ENCODE measurements at places on chromosomes 5 and 9. TPM values are rescaled to one million over a fixed set of nuclear protein-coding genes. Genes with fewer than 3 reads are reported as not detected.

The NEUROG1 gene
- total RNA-seq: not detected

The HAPLN1 gene
- 12.3 TPM for total RNA-seq

GRCh38 chr9:135997090-135998015 lies 36.2 kb upstream of the UBAC1 start:
- no peak for DNase-seq
- H3K36me3 ChIP-seq: no peaks in the 10 kb centered on the region
- H3K27ac ChIP-seq: no peak overlapping the region

DNA sequence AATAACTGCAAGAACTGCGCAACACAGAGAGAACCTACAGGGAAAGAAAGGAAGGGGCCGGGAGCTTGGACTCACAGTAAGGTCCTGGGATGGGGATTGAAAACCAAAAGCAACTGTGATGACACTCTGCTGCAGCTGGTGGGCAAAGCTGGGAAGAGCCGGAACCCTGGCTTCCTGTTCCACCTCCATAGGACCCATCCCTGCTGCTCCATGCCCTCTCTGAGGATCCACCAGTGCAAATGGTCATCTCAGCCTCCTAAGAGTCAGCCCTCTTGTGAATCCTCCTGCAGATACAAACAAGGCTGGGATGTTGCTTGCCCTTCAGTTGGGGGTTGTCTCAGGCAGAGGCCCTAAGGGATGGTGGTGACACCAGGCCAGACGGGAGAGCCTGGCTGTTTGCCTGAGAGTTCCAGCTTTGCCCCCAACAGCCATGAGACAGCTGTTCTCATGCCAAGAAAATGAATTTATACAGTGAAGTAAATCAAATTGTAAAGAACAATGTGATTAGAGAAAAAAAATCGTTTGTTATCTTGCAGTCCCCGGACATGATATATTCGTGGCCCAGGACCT lies 90.8 kb downstream of the TENT4A start:
- no peaks in the 10 kb centered on the region for H3K36me3 ChIP-seq
- peak overlapping the region; percentile 27 for H3K4me3 ChIP-seq
- no peak for DNase-seq

The SV2C gene
- total RNA-seq: not detected

GRCh38 chr5:27234916-27235315 lies 196.5 kb upstream of the CDH9 start:
- peaks cover 3% of the 10 kb centered on the region for H3K4me1 ChIP-seq
- H3K4me3 ChIP-seq: no peak overlapping the region
- no peaks in the 10 kb centered on the region for H3K27me3 ChIP-seq
- peaks cover 7% of the 10 kb centered on the region for H3K36me3 ChIP-seq

- H3K4me3 ChIP-seq: no peak overlapping the region
- H3K27ac ChIP-seq: no peak overlapping the region
- H3K4me1 ChIP-seq: peaks cover 48% of the 10 kb centered on the region
- H3K27me3 ChIP-seq: no peaks in the 10 kb centered on the region
- peaks cover 7% of the 10 kb centered on the region for H3K36me3 ChIP-seq
Observed at GRCh38 chr5:76643371-76643770, 20.2 kb upstream of the F2RL2 start.

GRCh38 chr9:34430843-34431437 lies 27.4 kb downstream of the FAM219A start:
- H3K36me3 ChIP-seq: no peaks in the 10 kb centered on the region
- H3K4me3 ChIP-seq: no peak overlapping the region
- H3K27ac ChIP-seq: no peak overlapping the region
- peak; percentile 91 for DNase-seq

DNA sequence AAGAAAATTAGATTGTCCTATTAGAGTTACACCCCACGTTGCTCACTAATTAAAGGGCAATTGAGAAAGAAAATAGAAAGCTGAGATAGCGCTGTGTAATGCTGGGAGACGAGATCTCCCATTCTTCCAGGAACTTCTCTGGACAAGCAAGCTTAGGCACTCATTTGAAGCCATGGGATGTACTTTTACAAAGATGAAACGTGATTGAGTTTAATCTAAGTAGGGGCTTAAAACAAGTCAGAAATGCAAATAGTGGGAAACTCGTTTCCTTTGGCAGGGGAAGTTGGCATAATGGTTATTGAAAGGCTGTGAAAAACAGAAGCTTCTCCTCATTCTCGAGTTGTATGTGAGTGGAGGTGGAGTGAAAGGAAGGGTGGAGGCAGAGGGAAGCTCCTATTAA lies 3.7 kb downstream of the PRDM6 start:
- no peak overlapping the region for H3K27ac ChIP-seq
- H3K4me3 ChIP-seq: no peak overlapping the region
- H3K4me1 ChIP-seq: peaks cover 12% of the 10 kb centered on the region
- DNase-seq: no peak
- H3K36me3 ChIP-seq: 0 out of 2 replicates have a peak, but pooled peaks cover 6% of the 10 kb centered on the region

The TRIM23 gene
- total RNA-seq: 18.0 TPM

- peak overlapping the region; percentile 72 for H3K27ac ChIP-seq
- no peaks in the 10 kb centered on the region for H3K36me3 ChIP-seq
- H3K4me3 ChIP-seq: peak overlapping the region; percentile 46
Observed at GRCh38 chr5:111976705-111977435, 219.9 kb upstream of the NREP start.
